ENCODE measurements at places on chromosomes 4 and X.

DNA sequence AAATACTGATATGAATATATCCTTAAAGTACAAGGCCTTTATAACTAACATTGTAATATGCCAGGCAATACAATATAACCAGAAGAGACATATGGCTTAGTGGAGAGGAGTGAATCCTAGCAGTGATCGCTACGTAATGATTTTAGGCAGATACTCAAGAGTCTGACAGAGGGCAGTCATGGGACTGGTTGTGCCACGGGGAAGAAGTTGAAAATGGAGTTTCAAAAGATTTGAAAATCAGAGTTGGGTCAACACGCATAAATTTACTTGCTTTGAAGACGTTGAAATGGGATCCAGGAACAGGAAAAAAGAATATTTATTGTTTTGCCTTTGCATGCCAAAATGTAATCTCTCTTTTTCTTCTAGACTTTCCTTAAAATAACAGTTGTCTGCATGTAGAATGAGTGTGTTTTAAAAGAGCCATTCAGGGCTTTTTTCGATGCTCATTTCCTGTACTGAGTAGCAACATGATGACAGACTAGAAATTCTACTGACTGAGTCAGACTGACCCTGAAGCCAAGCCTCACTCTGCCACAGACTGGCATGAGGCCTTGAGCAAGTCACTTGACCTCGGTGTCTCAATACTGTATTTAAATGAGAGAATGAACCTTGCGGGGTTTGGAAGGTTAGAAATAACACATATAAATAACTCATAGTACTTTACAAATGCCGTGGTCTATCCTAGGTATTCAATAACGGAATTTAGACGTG, 8.1 kb upstream of the SMS start:
- no peak for DNase-seq

DNA sequence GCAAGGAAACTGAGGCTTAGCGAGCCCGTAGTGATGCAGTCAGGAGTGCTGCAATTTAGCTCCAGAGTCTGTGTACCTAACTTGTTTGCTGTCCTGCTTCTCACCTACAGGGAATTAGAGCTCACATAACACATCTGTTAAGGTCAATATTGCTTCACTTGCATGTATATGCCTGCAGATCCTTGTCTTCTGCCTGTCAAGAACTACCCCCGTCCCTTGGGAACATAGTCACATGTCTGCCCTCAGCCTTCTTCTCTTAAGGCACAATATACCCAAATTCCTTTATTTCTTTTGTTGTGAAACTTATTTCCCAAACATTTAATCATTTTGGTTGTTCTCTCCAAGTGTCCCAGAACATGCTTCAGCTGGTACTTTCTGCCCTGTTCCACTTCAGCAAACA, 103.3 kb upstream of the LEF1 start:
- DNase-seq = peak; percentile 0

GRCh38 chrX:123878252-123878721, 18.4 kb downstream of the XIAP start:
- DNase-seq = no peak

DNA sequence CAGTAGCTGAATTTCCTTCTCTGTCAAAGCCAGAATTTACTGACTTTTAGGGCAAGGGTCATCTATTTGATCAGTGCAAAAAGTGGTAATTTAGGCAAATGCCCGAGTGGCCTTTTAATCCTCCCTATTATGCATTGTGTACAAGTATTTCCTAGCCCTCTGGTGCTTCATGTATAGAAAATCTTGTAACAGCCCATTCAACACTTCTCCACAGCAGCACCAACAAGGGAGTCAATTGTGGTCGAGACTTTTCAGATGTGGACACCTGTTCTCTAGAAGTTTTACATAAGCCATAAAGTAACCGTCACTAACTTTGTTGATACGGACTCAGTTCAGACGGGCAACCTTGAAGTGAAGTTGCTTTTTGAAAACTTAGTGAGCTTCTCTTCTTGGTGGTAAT, 50.9 kb upstream of the FHDC1 start:
- no peak for DNase-seq

DNA sequence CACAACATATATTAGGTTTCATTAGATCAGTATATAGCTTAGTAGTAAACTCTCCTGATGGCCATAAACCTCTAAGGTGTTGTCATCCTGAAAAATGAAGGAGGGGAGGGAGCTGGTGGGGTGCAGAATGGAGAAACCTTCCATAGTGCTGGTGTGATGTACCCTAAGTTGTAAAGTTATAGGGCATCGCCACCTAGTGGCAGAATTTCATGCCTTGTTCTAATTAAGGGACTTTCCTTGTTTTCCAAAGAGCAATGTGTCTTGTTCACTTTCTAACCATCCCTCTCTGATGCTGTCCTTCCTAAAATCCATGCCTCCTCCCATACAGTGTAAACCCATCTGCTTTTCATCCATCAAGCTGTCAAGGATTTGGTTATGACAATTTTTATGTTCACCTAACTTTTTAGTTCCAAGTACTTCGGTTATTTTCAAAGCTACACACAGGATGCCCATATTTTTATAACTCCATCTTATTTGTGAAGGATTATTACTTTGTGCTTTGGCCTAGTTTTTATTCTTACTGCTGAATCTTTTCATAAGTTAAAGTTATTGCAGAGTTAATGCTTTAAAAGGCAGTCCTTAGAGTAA, 4.5 kb downstream of the NBDY start:
- DNase-seq = peak; percentile 66

- no peak for DNase-seq
These were observed 538.7 kb upstream of the NR3C2 start for GRCh38 chr4:148980782-148981480.
